ENCODE measurements at places on chromosomes 11 and 22. TPM values are rescaled to one million over a fixed set of nuclear protein-coding genes. Genes with fewer than 3 reads are reported as not detected.

OR2AT4 gene
- total RNA-seq, result not detected

CSNK2A3 gene
- total RNA-seq, result 1.3 TPM

MUC5B gene
- under 0.01 TPM for total RNA-seq

RAG1 gene
- 0.52 TPM for total RNA-seq

DGAT2 gene
- total RNA-seq, result 5.5 TPM

PKDREJ gene
- under 0.01 TPM for total RNA-seq

MUC5AC gene
- total RNA-seq, result under 0.01 TPM

REXO2 gene
- 23.7 TPM for total RNA-seq

PRRG4 gene
- 2.5 TPM for total RNA-seq

MYBPC3 gene
- total RNA-seq, result 0.21 TPM

BATF2 gene
- not detected for total RNA-seq
